GM23338 (cell line): ENCODE measurements at places on chromosomes 12 and 14.
A peak's percentile ranks its signal among the peaks of the same experiment; 100 is the strongest.

GRCh38 chr14:24032727-24033418 is 18.9 kb upstream of the CARMIL3 start:
- DNase-seq = no peak

DNA sequence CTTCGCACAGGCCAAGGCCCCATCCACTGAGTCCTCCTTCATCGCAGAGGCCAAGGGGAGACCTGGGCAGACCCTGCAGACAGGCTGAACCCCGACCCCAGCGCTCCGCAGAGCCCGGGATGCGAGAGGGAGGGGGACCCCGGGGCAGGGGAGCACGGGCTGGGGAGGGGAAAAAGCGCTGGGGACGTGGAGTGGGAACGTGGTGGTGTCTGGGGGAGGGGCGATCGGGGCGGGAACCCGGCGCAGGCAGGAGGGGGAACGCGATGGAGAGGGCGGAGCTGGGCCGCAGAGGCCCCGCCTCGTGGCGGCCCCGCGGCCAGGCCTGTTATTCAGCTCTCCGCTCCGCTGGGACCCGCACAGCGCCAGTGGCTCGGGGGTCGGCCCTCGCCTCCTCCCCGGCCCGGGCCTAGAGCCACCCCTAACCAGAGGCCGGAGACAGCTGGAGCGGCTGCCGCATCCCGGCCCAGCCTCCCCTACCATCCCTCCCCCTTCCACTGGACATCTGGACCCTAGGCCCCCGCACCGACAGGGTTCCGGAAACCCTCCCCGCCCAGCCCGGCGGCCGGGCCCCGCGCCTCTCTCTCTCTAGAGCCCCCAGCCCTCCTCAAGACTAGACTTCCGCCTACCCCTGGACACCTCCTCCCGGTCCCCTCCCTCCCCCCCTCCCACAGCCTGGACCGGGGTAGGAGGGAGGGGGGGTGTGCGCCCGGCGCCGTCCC is at the start of gene ARHGEF25:
Gene ARHGEF25, plus strand, starts transcription at position 328 of the 719 bp plus-strand sequence. CDS start 460 bp downstream, outside the sequence.
- peak; percentile 81 for DNase-seq

- DNase-seq = no peak
Measured at GRCh38 chr12:96436366-96437170, 36.3 kb upstream of the CDK17 start.

DNA sequence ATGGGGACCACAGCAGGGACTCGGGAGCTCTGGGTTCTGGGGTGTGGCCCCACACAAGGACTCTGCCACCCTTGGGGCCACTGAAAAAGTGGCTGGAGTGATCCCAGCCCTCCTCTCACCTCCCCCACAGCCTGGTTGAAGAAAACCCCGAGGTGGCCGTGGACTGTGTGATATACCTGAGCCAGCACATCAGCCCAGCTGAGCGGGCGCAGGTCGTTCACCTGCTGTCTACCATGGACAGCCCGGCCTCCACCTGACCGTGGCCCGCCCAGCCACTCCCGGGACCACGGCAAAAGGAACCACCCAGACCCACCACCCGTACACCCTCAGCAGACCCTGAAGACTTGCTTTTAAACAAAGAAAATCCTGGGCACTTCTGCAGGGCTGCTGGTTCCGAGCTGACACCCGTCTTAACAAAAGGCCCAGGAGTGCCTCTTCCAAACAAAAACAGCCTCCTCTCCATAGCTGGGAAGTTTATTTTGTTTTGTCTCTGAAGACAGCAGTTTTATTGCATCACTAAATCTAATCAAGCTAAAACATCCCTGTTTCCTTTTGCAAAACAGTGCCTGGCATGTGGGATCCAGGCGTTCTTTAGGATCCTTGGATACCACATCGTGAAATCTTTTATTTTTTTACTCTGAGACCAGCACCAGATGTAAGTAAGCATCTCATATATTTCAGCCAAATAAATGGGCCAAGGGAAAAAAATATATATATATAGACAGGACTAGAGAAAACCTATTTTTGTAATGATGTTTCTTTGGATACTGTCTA is 42.8 kb downstream of the FOXN4 start:
- DNase-seq = no peak

- peak; percentile 74 for DNase-seq
Measured at GRCh38 chr12:26701604-26702215, 131.3 kb downstream of the ITPR2 start.
